ENCODE measurements at places on chromosomes 16 and 17.

DNA sequence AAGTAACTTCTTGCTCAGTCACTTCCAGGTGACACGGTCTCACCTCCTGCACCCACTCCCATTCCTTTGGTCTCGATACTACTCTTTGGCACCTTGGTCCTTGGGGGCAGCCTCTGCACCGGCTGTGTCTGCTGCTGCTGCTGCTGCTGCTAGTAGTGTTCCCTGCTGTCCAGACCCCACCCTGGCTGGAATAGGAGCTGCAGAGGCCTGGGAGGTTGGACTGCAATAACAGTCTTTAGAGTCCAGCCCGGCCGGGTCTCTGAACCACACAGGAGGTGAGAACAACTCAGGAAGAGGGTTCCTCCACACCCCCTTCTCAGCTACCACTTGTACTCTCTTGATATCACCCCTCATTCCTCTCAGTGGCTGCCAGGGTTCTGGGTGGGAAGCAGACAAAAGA, 231.1 kb upstream of the NLRP1 start:
- DNase-seq, result no peak
- H3K27me3 ChIP-seq, result no peaks in the 10 kb centered on the region
- no peak overlapping the region for H3K4me3 ChIP-seq
- H3K27ac ChIP-seq, result no peak overlapping the region

- no peak overlapping the region for H3K27ac ChIP-seq
- no peaks in the 10 kb centered on the region for H3K4me1 ChIP-seq
- H3K27me3 ChIP-seq, result no peaks in the 10 kb centered on the region
- no peaks in the 10 kb centered on the region for H3K36me3 ChIP-seq
Observed at GRCh38 chr16:28145796-28146195, 66.0 kb downstream of the XPO6 start.

DNA sequence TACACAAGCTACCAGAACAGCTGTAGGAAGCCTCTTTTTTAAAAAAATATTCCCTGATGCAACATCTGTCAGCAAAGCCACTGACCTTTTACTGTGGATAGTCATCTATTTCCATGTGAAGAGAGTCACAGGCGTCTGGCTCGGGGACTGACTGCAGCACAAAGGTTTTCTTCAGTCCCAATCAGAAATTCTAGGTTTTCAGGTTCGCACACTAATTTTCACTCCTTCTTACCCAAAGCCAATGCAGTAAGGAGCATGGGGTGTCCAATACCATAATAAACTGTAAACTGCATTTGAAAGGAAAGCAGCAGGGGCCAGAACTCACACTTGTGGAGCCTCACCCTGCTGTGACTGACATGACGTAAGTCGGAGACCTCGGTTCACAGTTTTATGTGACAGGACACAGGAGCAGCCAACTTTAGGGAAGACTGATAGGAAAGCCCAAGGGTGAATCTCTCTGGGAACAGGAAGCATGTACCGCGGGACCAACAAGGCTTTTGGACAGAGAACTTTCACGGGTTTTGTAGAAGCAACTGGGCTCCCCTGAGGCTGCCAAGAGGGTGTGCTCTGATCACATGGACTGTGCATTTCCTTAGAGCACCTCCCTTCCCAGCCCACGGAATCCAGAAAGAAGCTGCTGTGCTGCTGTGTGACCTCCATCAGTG, 9.1 kb upstream of the TMEM100 start:
- H3K27me3 ChIP-seq, result no peaks in the 10 kb centered on the region
- DNase-seq, result peak; percentile 61
- H3K27ac ChIP-seq, result no peak overlapping the region
- H3K4me3 ChIP-seq, result no peak overlapping the region
- H3K36me3 ChIP-seq, result no peaks in the 10 kb centered on the region

DNA sequence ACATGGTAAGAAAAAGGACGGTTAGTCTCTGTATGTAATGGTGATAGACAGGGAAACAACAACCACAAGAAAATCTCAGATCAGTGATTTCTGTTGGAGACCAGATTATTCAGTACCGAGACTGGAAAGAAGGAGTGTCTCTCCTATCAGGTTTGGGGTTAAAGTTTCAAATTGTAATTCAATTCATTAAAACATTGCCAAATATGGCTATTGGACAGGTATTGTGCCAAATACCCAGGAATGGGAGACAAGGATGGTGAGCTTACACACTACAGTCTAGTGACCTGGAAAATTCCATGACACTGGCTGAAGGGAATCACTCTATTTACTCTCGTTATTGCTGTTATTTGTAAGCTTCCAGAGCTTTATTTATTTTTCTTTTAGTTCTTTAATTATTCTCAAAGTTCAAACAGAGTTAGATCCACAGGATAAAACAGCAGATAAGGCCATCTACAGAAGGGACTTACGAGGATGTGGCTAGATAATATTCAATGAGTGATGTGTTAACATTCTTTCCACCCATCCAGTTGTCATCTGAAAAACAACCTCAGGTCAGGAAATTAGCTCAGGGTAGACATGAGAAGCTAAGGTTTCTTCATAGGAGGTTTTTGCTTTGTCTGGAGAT, 25.1 kb upstream of the MMD start:
- no peak overlapping the region for H3K4me3 ChIP-seq
- no peaks in the 10 kb centered on the region for H3K36me3 ChIP-seq
- H3K27me3 ChIP-seq, result no peaks in the 10 kb centered on the region
- DNase-seq, result no peak

DNA sequence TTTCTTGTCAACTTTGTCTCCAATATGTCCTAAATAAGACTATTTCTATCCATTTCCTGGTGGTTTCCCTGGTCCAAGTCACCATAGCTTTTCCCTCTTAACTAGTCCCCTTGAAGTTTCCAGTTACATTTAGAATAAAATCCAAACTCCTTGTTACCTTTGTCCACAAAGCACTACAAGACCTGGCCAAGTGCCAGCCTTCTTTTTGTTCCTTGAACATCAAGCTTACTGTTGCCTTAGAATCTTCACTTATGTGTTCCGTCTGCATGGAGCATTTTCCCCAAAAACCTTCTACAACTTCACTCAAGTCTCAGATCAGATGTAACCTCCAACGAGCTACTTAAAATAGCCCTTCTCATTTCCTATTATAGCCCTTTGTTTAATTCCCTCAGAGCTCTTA, 101.4 kb downstream of the ITFG1 start:
- no peak for DNase-seq
- no peaks in the 10 kb centered on the region for H3K27me3 ChIP-seq
- H3K36me3 ChIP-seq, result no peaks in the 10 kb centered on the region
- H3K4me3 ChIP-seq, result no peak overlapping the region

DNA sequence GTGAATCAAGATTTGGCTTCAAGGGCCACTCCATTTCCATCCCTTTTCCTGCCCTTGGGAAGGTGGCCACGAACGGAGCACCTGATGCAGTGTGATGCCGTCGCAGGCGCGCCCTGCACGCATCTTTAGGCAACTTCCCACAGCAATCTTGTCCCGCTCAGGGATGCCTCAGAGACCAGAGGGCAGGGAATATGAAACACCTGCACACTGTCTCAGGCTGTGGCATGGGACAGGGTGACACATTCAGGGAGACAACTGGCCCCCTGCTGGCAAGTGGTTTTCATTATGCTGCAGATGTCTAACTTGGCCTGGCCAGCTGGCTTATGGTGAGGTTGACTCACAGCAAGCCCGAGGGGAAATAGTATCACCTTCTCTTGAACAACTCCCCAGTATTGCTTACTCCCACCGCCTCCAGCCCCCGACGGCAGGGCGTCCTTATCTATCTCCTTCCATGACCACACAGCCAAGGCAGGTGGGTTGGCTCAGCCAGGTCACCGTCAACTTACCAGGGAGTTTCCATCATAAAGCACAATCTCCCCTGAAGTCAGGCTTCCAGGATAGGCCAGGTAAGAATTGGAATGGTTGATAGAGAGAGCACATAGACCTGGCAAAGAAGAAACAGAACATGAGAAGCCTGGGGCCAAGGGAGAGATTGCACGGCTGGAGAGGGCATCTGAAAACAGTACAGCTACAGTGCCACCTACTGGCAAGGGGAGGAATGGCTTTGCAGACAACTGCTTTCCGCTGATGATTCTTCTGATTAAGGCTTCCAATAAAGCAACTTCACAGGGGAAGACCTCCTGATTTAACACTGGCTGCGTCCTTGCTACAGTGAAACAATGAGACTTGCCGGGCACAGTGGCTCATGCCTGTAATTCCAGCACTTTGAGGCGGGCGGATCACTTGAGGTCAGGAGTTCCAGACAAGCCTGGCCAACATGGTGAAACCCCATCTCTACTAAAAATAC, 21.1 kb downstream of the WIPI1 start:
- peaks cover 1% of the 10 kb centered on the region for H3K4me1 ChIP-seq
- no peak overlapping the region for H3K27ac ChIP-seq
- peak; percentile 72 for DNase-seq
- no peaks in the 10 kb centered on the region for H3K27me3 ChIP-seq
- no peak overlapping the region for H3K4me3 ChIP-seq

DNA sequence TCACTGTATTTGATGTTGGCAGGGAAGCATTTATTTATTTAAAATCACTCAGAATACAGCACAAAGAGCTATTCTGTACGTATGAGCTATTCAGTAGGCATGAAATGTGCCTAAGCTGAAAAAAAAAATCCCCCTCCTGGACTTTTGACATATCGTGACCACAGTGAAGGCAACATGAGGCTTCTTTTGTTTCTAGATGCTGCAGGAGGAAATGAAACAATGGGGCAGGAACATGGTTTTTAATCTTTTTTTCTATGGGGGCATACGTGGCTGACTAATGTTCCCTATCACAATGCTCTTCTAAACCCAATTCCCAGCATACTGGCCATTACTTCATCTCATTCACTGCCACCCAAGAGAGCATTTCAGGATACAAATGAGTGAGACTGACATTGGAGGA, 191.0 kb upstream of the PMFBP1 start:
- no peaks in the 10 kb centered on the region for H3K36me3 ChIP-seq
- no peak overlapping the region for H3K4me3 ChIP-seq
- H3K27ac ChIP-seq, result no peak overlapping the region
- H3K4me1 ChIP-seq, result no peaks in the 10 kb centered on the region

GRCh38 chr16:59605706-59606105, 871.6 kb upstream of the GOT2 start:
- peaks cover 3% of the 10 kb centered on the region for H3K27me3 ChIP-seq
- H3K36me3 ChIP-seq, result no peaks in the 10 kb centered on the region
- H3K4me3 ChIP-seq, result no peak overlapping the region
- H3K4me1 ChIP-seq, result no peaks in the 10 kb centered on the region
- DNase-seq, result no peak
- no peak overlapping the region for H3K27ac ChIP-seq

GRCh38 chr16:80045861-80046260, 445.3 kb upstream of the MAF start:
- H3K27ac ChIP-seq, result no peak overlapping the region
- H3K4me3 ChIP-seq, result no peak overlapping the region
- peaks cover 17% of the 10 kb centered on the region for H3K4me1 ChIP-seq
- H3K36me3 ChIP-seq, result no peaks in the 10 kb centered on the region
- H3K27me3 ChIP-seq, result no peaks in the 10 kb centered on the region

GRCh38 chr16:30805056-30805369, 18.0 kb upstream of the ZNF629 start:
- H3K36me3 ChIP-seq, result no peaks in the 10 kb centered on the region
- no peak for DNase-seq
- H3K27ac ChIP-seq, result no peak overlapping the region
- no peaks in the 10 kb centered on the region for H3K27me3 ChIP-seq
- H3K4me1 ChIP-seq, result peaks cover 7% of the 10 kb centered on the region

DNA sequence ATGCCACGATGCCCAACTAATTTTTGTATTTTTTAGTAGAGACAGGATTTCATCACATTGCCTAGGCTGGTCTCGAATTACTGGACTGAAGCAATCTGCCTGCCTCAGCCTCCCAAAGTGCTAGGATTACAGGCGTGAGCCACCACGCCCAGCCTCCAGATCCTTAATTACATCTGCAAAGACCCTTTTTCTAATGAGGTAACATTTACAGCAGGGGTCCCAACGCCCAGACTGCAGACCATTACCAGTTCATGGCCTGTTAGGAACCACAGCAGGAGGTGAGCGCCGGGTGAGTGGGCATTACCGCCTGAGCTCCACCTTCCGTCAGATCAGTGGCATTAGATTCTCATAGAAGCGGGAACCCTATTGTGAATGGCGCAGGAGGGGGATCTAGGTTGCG, 4.0 kb upstream of the RAB11FIP4 start:
- H3K27me3 ChIP-seq, result no peaks in the 10 kb centered on the region
- no peak overlapping the region for H3K4me3 ChIP-seq
- H3K36me3 ChIP-seq, result no peaks in the 10 kb centered on the region
- no peaks in the 10 kb centered on the region for H3K4me1 ChIP-seq

DNA sequence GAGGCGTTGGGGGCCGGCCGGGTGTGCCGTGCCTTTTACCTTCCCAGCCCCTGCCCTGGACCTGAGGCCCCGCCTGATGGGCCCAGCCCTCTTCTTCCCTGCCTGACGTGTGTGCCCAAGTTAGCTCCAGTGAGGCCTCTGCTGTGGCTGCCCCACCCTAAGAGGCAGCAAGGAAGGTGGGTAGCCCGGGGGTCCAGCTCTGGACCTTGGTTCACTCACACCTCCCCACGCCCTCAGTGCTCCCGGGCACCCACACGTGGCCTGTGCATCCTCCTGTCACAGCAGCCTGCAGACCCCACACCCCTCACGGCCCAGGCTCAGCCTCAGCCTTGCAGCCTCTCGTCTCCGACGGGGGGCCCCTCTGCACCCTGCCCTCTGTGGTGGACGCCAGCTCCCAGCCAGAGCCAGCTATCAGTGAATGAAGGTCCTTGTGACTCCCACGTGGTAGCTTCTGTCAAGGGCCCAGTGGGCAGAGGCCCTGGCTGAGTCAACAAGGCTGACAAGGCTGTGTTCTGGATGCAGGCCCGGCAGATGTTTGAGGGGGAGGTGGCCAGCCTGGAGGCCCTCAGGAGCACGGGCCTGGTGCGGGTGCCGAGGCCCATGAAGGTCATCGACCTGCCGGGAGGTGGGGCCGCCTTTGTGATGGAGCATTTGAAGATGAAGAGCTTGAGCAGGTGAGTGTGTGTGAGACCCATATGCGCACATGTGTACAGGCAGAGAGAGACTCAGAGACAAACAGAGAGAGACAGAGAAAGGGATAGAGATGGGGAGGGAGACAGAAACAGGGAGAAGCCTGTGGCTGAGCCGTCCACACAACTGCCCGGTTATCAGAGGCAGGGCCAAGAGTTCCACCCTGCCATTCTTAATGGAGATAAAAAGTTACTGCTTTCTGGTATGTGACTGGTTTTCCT, 2.8 kb downstream of the FN3K start:
- peak overlapping the region; percentile 17 for H3K27ac ChIP-seq
- H3K4me1 ChIP-seq, result peaks cover 11% of the 10 kb centered on the region

- H3K27me3 ChIP-seq, result no peaks in the 10 kb centered on the region
- no peak for DNase-seq
- no peak overlapping the region for H3K27ac ChIP-seq
- no peaks in the 10 kb centered on the region for H3K4me1 ChIP-seq
Observed at GRCh38 chr16:57497121-57497520, 10.8 kb upstream of the DOK4 start.

- no peaks in the 10 kb centered on the region for H3K27me3 ChIP-seq
- H3K4me3 ChIP-seq, result no peak overlapping the region
- no peak for DNase-seq
- H3K4me1 ChIP-seq, result no peaks in the 10 kb centered on the region
Observed at GRCh38 chr17:73628642-73629552, 15.3 kb downstream of the SDK2 start.

GRCh38 chr17:16107165-16107770, 107.6 kb downstream of the TTC19 start:
- H3K27me3 ChIP-seq, result no peaks in the 10 kb centered on the region
- H3K27ac ChIP-seq, result no peak overlapping the region
- no peak for DNase-seq
- H3K36me3 ChIP-seq, result no peaks in the 10 kb centered on the region

- no peak overlapping the region for H3K27ac ChIP-seq
Observed at GRCh38 chr17:73205459-73205961, 12.7 kb downstream of the COG1 start.

- H3K4me1 ChIP-seq, result peaks cover 3% of the 10 kb centered on the region
- H3K27me3 ChIP-seq, result no peaks in the 10 kb centered on the region
- no peak for DNase-seq
- no peaks in the 10 kb centered on the region for H3K36me3 ChIP-seq
Observed at GRCh38 chr17:19610311-19610710, 38.2 kb upstream of the ALDH3A2 start.

All from ovary (tissue), 10 donors.